Uterus (tissue), 4 donors: ENCODE measurements at places on chromosomes 3 and 15.

DNA sequence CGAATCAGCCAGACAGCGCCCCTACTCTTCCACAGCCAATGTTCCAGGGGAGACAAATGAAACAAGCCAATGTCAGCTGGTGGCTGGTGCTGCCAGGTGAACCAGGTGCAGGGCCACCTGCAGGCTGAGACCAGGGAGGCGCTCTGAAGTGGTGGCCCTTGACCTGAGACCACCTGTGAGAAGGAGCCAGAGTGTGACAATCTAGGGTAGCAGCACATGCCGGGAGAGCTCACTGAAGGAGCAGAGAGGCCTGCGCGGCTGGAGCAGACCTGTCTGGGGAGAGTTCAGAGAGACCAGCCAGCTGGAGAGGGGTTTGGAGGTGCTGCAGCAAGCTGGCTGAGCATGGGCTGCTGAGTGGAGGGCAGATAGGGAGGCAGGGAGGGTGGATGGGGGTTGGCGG lies 693 bp upstream of the STAB1 start:
- DNase-seq, result no peak

GRCh38 chr3:114879059-114880031 lies 267.7 kb downstream of the ZBTB20 start:
- no peak for DNase-seq

DNA sequence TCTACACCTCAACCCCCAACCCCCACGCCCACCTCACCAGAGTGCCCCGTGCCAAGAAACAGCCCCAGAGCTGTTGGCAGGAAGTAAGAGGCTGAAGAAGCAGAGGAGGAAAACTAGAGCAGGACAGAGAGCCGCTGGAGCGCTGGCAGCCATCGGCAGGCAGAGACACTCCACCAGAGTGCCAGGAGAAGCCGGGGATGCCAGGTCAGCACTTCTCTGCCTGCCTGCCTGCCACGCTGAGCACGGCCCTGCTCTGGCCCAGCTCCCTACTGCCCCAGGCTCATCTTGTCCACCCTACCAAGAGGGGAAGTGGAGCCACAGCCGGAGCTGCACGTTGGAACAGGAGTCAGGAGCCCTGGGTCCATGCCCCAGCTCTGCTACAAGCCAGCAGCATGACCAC lies 29.7 kb downstream of the CACNA2D2 start:
- DNase-seq, result no peak

GRCh38 chr3:71684757-71685386 lies 40.3 kb downstream of the EIF4E3 start:
- peak; percentile 65 for DNase-seq

- no peak for DNase-seq
These were observed 8.3 kb downstream of the B3GALNT1 start for GRCh38 chr3:161096771-161097367.

GRCh38 chr3:131421957-131422498 lies 40.5 kb downstream of the NUDT16 start:
- DNase-seq, result no peak

DNA sequence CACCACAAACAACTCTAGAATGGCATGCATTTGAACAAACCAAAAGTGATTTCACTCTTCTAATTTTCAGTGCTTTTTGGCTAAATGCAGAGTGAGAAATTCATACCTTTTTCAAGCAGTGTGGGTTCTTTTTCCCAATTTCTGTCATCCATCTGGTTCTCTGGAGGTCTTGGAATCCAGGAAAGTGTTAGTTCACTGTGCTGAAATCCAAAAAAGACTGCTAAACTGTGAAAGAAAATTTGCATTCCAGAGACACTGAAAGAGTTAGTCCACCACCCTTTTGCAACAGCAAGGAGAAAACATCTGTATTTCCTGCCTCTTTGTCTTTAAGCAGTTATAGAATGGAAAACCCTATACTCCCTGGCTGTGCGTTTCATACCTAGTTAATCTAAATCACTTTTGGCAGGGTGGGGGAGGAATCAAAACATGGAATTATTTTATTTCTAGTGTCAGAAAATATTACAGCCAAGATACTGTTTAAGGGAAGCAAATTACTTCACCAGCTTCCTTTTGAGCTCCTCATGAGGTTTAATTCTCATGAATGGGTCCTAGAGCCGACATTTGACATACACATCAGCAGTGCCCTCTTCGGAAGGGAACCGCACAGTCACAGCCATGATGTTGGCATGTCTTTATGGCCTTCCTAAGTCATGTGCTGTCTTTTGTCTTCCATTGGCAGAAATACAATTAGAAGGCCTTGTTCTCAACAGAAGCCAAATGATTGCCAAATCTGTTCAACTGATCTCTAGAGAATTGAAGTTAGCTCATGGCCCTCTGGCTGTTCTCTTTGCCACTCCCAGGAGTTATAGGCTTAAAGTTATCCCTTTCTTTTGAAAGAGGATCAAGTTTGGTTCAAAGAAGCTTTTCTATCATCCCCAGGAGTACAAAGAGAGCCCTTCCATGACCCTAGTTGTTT lies 317.7 kb upstream of the TPRG1 start:
- no peak for DNase-seq

GRCh38 chr3:193822492-193823212 lies 229.6 kb downstream of the OPA1 start:
- DNase-seq, result no peak

GRCh38 chr3:95394286-95394685 lies 1331.4 kb downstream of the NSUN3 start:
- no peak for DNase-seq

GRCh38 chr3:15276028-15276724 lies 56.2 kb downstream of the SH3BP5 start:
- DNase-seq, result no peak

- DNase-seq, result no peak
These were observed 91.2 kb downstream of the MB21D2 start for GRCh38 chr3:192826214-192827006.

GRCh38 chr3:187434524-187434923 lies 66.3 kb downstream of the RTP4 start:
- no peak for DNase-seq

- DNase-seq, result no peak
These were observed 1.9 kb downstream of the MINDY2 start for GRCh38 chr15:58773024-58773423.

DNA sequence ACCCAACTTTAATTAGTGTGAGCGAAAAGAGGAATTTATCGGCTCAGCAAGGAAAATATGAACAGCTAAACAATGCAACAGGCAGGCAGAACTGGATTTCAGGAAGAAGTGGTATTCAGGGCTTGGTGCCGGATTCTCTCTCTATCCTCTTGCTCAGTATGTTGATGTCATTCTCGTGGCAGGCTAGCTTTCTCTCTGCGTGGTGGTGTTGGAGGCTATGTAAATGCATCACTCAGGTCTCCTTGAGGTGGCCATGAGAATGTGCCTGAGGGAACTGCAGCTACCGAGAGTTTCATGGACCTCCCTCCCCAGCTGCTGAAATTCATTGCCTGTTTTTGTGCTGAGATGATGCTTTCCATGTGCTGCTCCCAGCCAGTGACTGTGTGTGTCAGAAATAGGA lies 18.3 kb upstream of the SYN2 start:
- DNase-seq, result no peak

- no peak for DNase-seq
These were observed 141.9 kb downstream of the BBX start for GRCh38 chr3:107664614-107665013.

GRCh38 chr3:13099707-13100106 lies 26.5 kb upstream of the IQSEC1 start:
- no peak for DNase-seq

GRCh38 chr3:62884096-62884870 lies 9.1 kb upstream of the CADPS start:
- no peak for DNase-seq

GRCh38 chr15:101394654-101395053 lies 94.9 kb downstream of the PCSK6 start:
- DNase-seq, result no peak

- no peak for DNase-seq
These were observed 51.0 kb downstream of the CCDC54 start for GRCh38 chr3:107428051-107428858.

GRCh38 chr3:143172062-143172794 lies 52.7 kb downstream of the CHST2 start:
- DNase-seq, result no peak

DNA sequence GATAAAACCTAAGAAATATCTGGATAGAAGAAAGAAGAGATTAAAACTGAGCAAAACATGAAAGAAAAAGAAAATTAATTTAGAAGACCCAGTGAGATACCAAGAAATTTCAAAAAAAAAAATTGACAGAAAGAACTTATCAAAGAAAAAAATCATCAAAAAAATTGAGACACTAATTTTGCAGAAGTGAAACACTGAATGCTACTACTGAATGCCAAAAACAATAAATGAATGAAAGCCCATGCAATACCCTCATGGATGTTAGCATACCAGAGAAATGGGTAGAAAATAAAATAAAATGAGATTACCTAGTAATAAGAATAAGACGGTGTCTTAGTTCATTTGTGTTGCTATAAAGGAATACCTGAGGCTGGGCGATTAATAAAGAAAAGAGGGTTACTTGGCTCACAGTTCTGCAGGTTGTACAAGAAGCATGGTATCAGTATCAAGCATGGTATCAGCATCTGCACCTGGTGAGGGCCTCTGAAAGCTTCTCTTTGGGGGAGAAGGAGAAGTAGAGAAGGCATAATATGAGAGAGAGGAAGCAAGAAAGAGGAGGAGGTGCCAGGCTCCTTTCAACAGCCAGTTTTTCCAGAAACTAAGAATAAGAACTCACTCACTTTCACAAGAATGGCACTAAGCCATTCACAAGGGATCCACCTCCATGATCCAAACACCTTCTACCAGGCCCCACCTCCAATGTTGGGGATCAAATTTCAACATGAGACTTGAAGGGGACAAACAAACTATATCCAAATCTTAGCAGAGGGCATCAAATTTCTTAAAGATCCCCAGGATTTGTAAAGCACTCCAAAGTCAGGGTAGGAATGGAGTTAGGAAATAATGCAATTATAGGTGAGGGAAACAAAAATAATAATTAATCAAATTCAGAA lies 73.2 kb downstream of the BTLA start:
- no peak for DNase-seq

DNA sequence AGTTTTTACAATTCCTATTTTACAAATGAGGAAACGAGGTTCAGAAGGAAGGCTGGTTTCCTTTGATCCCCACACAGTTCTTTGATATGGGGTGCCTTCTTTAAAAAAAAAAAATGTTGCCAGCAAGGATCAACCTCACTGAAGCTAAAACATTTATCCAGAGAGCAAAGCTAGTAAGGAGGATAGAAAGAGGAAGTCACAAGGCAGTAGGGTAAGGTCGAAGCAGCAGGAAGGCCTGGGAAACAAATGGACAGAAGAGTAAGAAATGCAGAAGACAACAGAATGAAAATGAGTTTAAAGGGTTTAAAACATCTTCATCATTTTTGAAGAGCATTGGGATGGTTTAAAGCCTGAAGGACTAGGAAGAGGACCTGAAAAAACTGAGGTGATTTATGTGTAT lies 30.6 kb upstream of the CP start:
- DNase-seq, result no peak

GRCh38 chr3:105791919-105792786 lies 76.7 kb downstream of the CBLB start:
- DNase-seq, result peak; percentile 81
